Left cardiac atrium (tissue), 4 donors: ENCODE measurements at places on chromosomes 5 and 9. TPM values are rescaled to one million over a fixed set of nuclear protein-coding genes. Genes with fewer than 3 reads are reported as not detected.

GRCh38 chr5:93019896-93020295 is 561.1 kb downstream of the NR2F1-AS1 start:
- no peak for DNase-seq

DNA sequence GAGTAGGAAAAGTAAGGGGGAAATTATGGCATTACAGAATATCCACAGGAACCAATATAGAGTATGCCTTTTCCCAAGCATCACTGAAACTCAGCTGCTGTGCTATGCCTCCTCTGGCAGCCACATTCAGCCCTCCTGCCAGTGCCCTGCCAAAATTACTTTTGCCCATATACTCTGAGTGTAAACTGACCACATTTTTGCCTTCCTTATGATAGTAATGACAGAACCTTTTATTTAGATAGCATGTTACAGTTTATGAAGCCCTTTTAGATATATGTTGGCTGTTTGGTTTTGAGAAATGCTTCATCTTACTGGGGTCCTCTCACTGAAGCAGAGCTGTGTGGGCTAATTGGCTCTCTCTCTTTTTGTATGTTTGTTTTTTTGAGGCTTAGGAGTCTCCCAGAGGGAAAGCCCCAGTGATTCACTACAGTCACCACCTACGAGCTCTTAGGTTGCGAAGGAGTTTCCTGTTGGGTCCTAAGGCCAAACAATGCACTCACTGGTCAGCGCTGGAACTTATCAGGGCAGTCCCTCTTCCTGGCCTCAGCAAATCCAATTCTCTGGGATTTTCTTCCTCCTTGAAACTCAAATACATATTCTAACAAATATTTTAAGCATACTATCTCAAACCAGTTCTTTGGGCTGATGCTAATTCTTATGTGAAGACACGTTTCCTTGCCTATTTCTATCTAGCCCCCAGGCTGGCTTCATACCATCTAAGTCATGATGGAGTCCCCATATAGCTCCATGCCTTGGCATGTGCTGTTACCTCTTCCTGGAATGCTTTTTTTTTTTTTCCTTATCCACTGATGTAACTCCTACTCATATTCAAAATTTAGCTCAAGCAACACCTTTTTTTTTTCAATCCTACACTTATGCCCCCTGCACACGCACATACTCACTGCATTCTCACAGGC is 3.7 kb downstream of the PHF24 start:
- DNase-seq = no peak

GRCh38 chr9:101468116-101468515 is 32.5 kb upstream of the ALDOB start:
- DNase-seq = no peak

DNA sequence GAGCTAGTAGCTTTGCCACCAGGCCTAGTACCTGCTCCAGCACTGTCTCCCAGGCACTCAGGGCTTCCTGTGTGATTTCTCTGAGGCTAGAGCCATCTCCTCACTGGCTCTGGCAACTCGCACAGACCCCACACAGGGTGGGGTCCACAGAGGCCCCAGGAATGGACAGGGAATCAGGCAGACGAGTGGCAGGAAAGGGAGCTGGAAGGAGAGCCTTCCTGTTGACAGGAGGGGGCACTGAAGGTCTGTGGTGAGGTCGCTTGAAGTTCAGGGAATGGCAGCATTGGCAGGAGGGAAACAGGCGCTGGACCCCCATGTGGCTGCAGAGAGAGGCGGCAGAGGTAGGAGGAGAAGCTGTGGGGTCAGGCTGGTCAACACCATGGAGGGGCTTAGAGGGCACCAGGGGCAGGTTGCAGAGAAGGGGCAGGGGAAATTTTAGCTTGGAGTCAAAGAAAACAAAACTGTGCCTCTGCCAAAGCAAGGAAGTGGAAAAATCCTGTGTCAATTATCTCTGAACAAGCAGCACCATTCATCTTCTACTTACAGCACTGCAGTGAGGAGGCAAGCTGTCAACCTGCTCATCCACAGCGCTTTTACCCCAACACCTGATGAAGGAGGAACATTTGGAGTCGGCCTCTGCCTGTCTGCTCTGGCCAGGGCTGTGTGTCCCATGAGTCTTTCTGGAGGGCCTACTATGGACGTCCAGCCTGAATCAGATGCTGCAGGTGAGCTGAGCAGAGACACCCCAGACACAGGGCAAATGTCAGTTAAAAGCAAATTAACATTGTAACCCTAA is 270.2 kb downstream of the FSTL4 start:
- no peak for DNase-seq

DNA sequence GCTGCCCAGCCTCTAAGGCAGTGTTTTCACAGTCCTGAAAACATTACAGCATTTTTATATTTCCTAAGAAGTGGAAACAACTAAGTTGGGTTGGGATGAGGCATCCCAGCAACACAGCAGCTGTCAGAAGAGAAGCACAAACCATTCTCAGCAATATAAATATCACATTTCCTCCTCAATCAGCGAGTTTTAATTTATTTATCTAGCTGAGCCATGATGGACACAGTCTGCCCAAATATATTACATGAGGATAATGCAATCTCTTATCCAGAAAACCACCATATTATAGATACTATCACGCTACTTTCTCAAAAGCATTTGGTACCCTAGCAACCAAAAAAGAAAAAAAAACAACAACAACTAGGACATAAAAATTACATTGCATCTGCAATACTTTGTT is 158.5 kb downstream of the FSTL4 start:
- DNase-seq = no peak

GRCh38 chr9:131048332-131048731 is 39.4 kb downstream of the LAMC3 start:
- DNase-seq = no peak

GRCh38 chr9:6443661-6444060 is 30.7 kb downstream of the UHRF2 start:
- DNase-seq = no peak

DNA sequence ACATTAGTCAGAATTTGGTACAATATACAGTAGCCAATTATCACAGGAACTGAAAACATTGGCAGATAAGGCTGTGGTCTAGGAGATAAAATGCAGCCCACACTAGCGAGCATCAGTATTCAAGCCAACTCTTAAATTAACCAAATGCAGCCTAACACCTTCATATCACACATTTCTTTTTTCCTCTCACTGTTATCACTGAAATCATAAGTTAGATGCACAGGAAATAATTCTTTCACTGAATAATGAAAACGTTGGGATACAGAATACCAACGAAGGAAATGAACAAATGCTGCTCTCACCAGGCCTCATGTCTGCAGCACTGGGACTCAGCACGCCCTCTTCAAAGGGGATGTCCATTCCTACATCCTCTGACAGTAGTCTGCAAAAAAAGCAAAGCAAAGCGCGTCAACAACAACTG is 109.1 kb upstream of the PCA3 start:
- DNase-seq = no peak

- no peak for DNase-seq
These were observed 181.0 kb upstream of the GHR start for GRCh38 chr5:42242210-42242609.

DNA sequence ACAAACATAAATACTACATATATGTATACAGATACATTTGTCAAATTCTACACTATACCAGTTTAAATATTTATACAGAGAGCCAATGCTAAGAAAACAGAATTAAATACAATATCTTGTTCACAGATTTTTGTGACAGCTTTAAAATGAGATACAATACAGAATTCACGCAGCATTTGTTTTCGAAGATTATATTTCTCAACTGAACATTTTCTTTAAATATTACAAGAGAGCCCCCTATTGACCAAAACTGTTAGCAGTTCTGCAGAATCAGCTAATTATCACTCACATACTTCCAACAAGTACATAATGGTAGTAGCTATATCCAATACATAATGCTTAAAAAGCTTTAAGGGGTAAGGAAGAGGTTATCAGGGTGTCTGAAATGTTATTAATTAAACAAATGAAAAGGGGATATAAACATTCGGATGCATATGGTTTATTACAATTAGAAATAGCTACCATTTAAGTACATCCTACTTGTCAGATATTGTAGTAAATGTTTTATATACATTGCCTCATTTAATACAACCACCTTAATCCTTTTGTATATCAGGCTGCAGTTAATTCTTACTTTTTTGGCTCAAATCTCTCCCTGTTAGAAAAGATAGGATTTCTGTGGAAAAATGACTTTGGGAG is 31.7 kb downstream of the ZDHHC21 start:
- DNase-seq = no peak

GRCh38 chr5:94498199-94498598 is 120.2 kb downstream of the KIAA0825 start:
- no peak for DNase-seq

DNA sequence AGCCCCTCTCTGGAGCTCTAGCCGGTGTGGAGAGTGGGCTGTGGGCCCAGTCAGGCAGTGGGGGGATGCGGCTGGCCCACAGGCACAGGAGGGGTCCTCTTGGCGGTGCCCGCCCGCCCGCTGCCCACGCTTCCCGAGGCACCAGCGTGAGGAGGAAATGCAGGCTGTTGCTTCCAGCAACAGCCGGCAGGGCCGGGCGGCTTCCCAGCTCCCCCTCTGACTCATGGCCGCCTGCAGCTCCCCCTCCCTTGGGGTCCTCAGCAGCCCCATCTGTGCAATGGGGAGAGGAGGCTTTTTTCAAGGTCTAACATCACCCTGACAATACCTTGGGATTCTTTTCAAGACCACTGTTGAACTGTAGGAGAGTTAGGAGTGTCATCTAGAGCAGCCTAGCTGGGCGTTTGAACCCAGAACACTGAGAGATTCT is 10.4 kb downstream of the CXXC5 start:
- DNase-seq = no peak

DNA sequence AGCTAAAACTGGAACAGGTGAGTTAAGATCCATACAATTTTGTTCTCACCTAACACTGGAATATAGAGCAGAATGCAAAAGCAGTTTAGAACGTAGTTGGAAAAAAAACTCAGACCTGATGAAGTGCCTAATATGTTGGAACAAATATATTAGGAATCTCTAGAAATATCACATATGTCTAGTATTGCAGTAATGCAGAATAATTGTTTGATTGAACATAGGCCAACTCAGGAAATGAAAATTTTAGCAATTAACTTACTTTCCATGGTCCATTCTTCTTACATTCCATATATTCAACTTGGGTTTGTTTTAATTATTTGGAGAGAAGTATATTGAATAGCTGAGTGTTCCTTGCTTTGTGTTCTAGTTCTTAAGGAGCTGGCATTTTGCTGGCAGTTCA is 111.8 kb upstream of the ADAMTSL1 start:
- DNase-seq = no peak

DNA sequence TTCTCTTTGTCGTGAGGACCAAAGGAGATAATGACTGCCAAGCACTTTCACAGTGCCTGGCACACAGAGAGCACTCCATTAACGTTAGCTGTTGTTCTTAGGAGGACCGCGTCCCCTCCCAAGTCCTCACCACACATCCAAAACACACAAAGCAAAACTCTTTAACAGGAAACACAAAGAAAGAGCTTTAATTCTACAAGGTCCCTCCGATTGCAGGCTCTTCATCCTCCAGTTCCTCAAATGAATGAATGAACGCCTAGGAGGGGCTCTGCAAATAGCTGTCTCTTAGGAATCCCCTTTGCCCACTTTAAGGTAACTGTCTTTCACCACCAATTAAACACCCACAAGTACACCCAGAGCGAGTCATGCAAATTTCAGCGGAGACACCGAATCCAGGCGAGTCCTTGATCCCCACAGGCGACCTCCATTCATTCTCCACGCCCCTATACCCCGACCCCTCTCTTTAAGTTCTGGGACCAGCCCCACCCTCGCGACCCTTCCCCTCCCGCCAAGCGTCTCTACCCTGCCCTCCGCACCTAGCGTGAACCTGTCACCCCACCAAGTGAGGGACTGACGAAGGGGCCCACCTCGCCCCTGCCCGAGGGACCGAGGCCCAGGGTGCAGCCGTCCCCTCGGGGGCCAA is 644 bp downstream of the TSC1 start:
- no peak for DNase-seq

- no peak for DNase-seq
These were observed 216.7 kb downstream of the BNC2 start for GRCh38 chr9:16653491-16654399.

GRCh38 chr5:132327252-132327955 is 33.2 kb downstream of the SLC22A4 start:
- no peak for DNase-seq

GRCh38 chr9:109088221-109088620 is 31.5 kb downstream of the TMEM245 start:
- no peak for DNase-seq

- no peak for DNase-seq
These were observed 26.7 kb downstream of the SRFBP1 start for GRCh38 chr5:121988488-121988887.

DNA sequence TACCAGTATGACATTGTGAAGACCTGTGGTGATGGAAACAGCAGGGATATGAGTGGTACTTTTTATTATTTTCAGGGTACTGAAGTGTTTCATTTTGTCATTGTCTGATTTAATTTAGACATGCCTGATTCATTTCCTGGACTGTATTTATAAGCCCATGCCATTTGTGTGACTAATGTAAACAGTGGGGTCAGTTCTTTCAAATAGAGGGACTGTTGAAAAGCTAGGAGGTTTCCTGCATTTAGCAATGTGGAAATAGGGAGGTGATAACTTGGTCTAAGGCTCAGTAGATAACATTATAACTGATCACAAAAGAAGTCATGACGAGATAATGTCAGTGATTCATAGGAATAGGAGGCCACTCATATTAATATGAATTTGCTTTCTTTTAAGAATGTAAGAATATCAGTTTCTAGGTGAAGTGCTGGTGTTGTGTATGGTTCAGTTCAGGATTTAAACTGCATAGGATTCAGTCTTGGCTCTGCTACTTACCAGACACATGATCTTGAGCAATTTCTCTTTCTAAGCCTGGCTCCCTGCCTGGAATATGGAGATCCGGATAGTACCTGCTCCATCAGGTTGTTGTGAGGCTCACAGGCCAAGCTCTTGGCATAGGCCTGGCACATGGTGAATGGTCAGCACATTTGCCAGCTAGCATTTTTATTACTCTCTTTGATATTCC is 7.5 kb downstream of the RASGRF2 start:
- DNase-seq = no peak

GRCh38 chr5:102958481-102959011 is 161.4 kb downstream of the GIN1 start:
- no peak for DNase-seq

- no peak for DNase-seq
These were observed 179.5 kb upstream of the RAD23B start for GRCh38 chr9:107103621-107104020.

- DNase-seq = peak; percentile 88
These were observed 7.8 kb downstream of the EXOSC2 start for GRCh38 chr9:130701059-130702022.

The FABP6 gene
- 0.68 TPM for total RNA-seq

The ECSCR gene
- 21.6 TPM for total RNA-seq

The OR13C4 gene
- not detected for total RNA-seq

The NFIB gene
- 118 TPM for total RNA-seq

The DBH gene
- total RNA-seq = not detected

The NUP214 gene
- total RNA-seq = 30.8 TPM

The PSD2 gene
- total RNA-seq = 0.09 TPM

The BARHL1 gene
- not detected for total RNA-seq

The FAM114A2 gene
- total RNA-seq = 29.6 TPM

The EHMT1 gene
- 38.1 TPM for total RNA-seq

The PNPLA7 gene
- 5.8 TPM for total RNA-seq

The IRX1 gene
- not detected for total RNA-seq

The TAF11L10 gene
- total RNA-seq = not detected

The SNCAIP gene
- total RNA-seq = 2.9 TPM
